Iris pigment epithelial cell (primary cell): ENCODE measurements at places on chromosomes 3 and 15.

- DNase-seq: peak; percentile 27
Measured at GRCh38 chr3:142888099-142888480, 793 bp downstream of the PCOLCE2 start.

- DNase-seq: no peak
Measured at GRCh38 chr3:139222100-139222657, 121.6 kb upstream of the MRPS22 start.

- no peak for DNase-seq
Measured at GRCh38 chr15:96672629-96673028, 342.1 kb downstream of the NR2F2 start.

- DNase-seq: no peak
Measured at GRCh38 chr3:64571982-64572381, 115.8 kb downstream of the ADAMTS9 start.

DNA sequence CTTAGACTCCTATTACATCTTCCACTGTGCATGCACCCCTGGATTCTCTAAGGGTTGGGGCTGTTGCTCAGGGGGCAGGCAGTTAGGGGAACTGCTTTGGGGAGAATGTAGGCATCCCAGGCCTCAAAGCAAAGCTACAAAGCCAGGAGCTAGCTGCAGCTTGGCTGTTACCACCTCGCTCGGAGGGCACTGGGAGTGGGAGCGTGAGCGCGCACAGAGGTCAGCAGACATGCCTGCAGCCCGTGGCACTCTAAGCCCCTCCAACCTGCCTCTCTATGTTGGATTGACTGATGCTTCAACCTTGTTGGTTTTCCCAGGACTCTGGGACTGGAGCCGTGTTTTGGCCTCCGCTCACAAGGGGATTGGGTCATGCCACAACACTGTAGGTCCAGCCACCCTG lies 69.8 kb downstream of the CPN2 start:
- no peak for DNase-seq

DNA sequence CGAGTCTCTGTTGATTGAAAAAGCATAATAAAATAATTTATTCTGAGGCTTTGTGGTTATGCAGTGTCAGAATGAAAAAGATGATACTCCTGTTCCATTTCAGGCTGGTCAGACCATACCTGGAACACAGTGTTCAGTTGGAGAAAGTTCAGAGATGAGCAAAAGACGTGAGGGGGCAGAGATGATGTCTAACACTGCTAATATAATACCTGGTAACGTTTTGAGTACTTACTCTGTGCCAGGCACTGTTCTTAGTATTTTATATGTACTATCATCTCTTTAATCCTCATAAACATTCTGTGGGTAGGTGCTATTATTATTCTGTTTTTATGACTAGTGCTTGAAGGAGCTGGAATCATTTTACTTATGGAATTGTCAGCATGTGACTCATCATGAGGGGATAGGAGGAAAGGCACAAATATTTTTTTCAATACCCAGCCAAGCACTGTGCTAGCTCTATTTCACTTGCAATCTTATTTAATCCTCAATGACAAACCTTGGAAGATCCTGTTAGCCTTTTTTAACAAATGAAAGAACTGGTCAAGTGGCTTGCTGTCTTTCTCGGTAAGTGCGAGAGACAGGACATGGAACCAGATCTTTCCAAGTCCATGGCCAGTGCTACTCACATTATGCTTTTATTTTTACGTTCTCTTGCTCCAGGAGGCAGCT lies 31.8 kb downstream of the IQGAP1 start:
- peak; percentile 92 for DNase-seq

GRCh38 chr3:175748087-175748730 lies 889.1 kb downstream of the NAALADL2 start:
- peak; percentile 25 for DNase-seq

GRCh38 chr3:43181202-43181821 lies 75.4 kb upstream of the POMGNT2 start:
- no peak for DNase-seq

GRCh38 chr3:150073513-150073912 lies 102.8 kb upstream of the PFN2 start:
- DNase-seq: no peak
